Thoracic aorta (tissue), 2 donors: ENCODE measurements at places on chromosomes 7 and 10.

GRCh38 chr7:21960922-21961321 lies 15.2 kb upstream of the CDCA7L start:
- no peak for DNase-seq

DNA sequence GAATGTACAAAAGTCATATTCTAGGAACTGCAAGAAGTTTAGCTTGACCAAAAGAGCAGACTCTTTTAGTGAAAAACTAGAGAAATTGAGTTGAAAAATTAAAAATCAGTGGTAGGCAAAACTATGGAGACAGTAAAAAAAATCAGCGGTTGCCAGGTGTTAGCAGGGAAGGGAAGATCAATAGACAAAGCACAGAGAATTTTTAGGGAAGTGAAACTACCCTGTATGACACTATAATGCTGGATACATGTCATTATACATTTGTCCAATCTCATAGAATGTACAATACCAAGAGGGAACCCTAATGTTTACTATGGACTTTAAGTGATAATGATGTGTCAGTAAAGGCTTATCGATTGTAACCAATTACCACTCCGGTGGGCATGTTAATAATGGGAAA lies 761.9 kb downstream of the MAGI2 start:
- no peak for DNase-seq

- DNase-seq = no peak
Observed at GRCh38 chr7:104530251-104530650, 201.8 kb downstream of the LHFPL3 start.

DNA sequence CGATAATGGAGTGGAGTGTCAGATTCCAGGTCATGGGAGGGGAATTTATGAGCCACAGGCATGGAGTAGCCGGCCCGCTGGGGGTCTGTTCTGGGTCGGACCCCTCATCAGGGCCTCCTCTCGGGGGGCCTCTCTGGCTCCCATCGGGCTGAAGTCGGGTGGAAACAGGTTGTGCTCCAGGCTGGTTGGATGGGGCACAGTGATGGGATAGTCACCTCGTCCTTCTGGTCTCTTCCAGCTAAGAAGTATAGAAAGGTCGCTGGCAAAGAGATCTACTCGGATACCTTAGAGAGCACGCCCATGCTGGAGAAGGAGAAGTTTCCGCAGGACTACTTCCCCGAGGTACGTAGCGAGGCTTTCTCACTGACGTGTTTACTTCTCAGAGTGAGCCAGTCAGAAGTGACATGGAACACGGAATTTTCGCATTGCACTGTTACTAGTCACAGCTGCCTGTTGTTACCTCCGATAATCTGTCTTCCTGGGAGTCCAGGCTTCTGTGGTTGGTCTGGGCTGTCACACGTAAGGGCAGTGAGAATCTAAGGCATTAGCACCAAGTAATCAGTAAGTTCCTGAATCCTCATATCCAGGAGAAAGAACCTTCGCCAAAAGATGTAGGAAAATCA lies 88.3 kb downstream of the NKX6-2 start:
- DNase-seq = no peak

- DNase-seq = no peak
Observed at GRCh38 chr10:78295242-78295641, 261.6 kb downstream of the RPS24 start.

GRCh38 chr7:104299777-104300176 lies 28.6 kb upstream of the LHFPL3 start:
- no peak for DNase-seq

GRCh38 chr7:69617364-69617763 lies 19.1 kb downstream of the AUTS2 start:
- DNase-seq = no peak

DNA sequence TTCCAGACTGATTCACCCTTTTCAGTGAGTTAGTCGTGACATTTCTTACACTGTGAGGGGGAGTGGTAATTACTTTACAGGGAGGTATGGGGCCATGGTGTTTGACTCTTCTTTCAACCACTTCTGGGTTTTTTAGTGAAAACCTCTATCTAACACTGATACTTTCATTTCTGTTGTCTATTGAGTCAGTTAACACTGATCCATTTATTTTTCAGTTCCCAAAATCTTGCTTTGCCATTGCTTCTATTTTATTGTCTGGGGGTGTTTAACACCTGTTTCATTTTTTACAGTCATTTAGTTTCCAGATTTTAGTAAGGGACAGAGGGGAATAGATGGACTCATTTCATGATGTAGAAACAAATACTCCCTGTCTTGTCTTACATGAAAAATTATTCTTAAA lies 61.5 kb downstream of the HELLS start:
- no peak for DNase-seq

DNA sequence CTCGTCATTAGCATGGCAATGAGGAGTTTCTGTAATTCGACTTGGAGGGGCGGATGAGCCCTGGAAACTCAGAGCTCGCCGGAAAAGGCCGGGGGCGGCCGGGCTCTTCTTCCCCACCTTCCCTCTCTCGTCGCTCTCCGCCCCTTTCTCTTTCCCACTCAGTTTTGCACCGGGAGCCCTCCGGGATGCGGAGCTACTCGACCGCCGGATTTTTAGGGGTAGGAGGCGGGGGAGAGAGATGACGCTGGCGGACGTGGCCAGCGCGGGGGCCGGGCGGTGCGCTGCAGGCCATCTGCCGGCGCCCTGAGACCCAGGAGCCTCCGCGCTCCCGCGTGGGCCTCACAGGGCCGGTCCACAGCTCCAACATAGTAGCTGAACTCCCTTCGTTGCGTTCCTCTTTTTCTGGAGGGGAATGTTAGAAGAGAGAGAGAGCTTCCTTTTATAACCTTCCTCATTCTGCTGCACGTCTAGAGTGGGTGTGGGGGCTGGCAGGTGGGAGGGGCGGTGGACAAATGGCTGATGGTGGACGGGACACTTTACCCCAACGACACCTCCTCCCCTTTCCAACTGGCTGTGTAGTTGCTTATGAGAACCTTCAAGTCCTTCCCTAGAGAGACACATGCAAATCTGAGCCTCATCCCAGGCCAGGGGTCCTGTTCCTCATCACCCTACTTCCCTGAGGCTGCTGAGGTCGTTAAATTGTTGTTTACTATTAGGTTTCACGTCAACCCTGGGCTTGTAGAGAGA lies 1.1 kb upstream of the HOXA1 start:
- DNase-seq = no peak

DNA sequence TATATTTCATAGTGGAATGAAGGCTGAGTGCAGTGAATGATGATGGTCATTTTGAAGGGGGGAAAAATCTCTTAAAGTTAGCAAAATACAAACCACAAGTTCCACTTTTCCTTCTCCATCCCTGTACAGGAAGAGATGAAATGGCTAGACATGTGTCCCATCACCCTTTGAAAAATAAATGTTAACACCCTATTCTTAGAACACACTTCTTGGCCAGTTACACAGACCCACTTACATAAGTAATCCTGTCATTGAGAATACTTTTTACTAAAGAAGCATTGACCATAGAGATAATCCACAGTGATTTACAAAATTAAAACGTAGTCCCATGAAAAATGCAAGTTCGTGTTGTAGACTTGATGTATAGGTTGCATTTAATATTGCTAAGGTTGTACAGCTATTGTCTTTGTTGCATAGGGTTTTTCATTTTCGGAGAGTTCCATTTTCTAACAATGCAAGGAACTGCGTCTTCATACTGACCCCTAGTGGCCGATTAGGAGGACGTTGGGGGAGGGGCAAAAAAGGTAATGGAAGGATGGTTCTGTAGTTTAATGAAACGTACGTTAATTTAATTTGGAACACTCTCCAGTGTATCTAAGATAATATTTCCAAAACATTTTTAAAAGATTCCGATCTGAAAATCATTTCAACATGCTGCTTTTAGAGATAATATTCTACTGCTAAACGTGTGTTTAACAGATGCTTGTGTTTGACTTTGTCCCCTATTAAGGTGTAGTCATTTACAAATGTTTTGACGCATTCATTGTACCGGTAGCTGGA lies 60.9 kb downstream of the ARMC3 start:
- no peak for DNase-seq

- peak; percentile 25 for DNase-seq
Observed at GRCh38 chr10:117441812-117442443, 66.7 kb upstream of the PDZD8 start.

DNA sequence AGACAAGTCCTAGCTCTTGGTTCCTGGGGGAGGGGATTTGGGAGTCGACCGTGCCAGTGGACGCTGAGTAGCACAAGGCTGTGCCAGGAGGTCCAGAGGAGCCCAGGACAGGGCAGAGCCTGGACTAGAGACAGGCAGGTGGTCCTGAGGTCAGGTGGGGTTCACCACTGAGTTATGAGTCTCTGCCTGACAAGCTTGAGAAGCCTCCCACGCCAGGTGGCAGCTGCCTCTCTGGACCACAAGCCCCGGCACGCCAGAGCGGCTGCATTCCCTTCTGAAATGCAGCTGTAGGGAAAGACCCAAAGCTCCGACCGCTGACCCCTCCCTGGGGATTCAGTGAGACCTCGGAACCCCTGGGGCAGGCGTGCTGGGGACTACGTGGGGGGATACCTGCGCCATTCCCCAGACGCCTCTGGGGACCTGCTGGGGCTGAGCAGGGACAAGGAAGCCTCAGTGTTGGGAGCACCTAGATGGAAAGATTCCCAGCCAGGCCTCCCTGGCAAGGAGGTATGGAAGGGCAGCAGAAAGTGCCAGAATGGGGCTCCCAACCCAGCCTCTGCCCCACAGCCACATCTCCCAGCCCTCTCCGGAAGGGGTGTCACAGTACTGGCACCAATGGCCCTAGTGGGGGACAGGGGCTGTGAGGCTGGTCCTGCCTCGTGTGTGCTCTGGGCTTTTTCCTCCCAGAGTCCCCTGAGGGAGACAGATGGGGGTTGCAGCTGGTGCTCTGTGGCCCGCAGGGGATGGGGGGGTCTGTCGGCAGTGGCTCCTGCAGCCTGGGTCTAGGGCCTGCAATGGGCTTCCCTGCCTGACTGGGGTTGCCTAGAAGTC lies 29.0 kb downstream of the PDGFA start:
- no peak for DNase-seq

DNA sequence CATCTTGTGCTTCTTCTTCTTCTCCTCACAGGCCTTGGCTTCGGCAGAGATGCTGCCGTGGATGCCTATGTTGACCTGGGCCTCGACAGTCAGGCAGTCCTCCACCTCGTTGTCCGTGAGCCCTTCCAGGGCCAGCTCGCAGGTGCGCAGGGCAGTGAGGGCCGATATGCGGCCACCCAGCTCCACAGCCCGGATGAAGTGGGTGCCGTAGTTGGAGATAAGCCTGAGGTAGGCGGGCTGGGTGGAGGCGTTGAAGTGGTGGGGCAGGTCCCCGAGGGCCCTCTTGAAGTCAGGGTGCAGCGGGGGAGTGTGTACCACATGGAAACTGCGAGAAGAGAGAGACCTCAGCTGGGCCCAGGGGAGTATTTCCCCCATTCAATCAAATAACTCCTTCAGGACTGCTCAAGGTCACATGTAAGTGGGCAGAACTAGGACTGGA lies 3.7 kb downstream of the PRF1 start:
- DNase-seq = no peak

DNA sequence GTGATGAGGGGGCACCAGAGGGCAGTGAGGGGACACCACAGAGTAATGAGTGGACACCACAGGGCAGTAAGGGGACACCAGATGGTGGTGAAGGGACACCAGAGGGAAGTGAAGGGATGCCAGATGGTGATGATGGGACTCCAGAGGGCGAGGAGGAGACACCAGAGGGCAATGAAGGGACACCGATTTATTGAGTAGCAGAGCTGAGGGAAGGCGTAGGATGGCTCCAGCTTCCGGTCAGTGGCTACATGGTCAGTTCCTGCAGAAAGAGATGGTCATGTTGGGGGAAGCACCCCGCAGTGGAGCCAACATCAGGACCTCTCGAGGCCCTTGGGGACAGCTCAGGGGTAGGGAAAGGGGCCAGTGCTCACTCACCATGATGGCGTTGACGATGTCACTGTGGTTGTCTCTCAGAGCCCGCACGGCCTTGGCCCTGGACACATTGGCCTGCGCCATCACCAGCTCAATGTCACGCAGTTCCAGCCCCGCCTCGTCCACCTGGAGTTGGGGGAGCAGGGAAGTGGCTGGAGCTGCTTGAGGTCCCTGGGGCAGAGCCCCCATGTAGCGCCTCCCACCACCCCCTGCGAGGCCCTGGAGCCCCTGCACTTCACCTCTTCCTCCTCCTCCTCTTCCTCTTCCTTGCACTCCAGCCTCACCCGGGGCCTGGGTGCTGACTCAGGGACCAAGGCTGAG lies 8.4 kb downstream of the NACAD start:
- no peak for DNase-seq

GRCh38 chr10:114313866-114314265 lies 74.8 kb downstream of the VWA2 start:
- no peak for DNase-seq

GRCh38 chr10:125625586-125625985 lies 57.4 kb downstream of the TEX36 start:
- no peak for DNase-seq

GRCh38 chr10:42974693-42975002 lies 102.2 kb upstream of the RET start:
- no peak for DNase-seq

DNA sequence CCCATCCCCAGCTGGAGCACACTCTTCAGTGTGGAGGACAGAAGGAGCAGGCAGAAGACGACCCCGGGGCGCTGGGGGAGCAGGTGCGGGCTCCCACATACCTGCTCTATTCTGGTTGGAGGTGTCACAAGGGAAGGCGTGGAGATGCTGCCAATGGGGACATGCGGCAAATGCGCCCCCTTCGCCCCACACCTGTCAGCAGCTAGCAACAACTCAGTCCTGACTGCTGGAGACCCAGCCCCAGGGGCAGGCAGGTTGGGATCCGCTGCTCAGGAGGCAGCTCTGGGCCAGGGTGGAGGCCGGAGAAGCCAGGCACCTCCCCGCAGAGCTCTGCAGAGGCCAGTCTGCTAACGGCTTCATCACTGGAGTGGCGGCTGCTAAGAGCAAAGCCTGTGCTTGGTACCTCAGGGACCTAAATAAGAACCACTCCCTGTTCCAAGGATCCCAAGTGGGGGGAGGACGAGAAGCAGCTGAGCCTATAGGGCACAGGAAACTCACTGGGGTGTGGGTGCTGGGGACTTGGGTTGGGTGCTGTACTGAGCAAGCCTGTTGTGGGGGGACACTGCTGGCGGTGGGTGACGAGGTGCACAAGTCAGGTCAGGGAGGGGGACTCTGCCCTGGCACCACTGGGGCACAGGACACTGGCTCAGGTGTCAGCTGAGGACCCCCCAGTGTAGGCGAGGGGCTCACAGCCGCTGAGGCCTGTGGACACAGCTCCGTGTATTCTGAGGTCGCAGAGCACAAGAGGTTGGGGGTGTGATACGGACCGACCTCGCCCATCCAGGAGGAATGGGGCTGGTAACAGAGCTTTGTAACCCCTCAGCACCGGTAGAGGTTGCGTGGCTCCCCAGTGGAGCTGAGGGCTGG lies 19.2 kb upstream of the GPR146 start:
- no peak for DNase-seq

- DNase-seq = no peak
Observed at GRCh38 chr7:79471283-79471682, 17.8 kb upstream of the MAGI2 start.

GRCh38 chr7:1762238-1762945 lies 92.3 kb downstream of the ELFN1 start:
- DNase-seq = no peak
